ENCODE measurements at places on chromosomes 12 and 14.
A peak's percentile ranks its signal among the peaks of the same experiment; 100 is the strongest.

DNA sequence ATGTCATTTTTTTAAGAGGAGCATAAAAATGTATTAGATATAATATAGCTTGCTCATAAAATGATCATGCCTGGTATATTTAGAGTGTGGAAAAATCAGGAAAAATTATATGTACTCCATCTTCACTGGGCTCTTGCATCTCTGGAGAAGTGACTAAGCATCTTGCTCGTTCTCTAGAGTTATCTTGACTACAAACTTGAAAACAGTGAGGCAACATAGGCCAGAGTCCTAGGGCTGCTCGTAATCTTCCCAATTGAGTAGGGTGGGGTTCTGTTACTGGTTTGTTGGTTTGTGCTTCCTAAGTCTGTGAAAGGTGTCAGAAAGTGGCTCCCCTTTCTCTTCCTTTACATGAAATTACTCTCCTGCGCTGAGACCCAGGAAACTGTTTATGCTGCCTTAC, 46.2 kb downstream of the AACS start:
- no peak for DNase-seq

- no peak for DNase-seq
Measured at GRCh38 chr12:1102115-1102514, 111.1 kb downstream of the ERC1 start.

DNA sequence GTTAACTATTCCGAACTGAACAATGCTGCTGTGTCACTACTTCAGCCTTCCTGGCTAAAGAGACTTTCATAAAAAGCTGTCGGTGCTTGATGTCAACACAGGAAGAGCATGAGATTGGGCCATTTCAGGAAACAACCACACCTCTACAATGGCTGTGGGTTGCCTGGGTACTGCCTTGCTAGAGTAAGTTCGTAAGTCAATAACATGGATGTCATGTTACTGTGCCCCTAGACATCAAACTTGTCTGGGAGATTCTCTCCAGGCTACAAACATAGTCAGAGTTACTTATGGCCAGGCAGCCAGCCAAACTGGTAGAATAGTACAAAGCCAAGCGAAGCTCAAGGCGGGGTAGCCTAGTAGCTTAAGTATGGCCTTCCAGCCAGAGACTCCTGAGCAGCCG, 23.1 kb downstream of the MAX start:
- no peak for DNase-seq

DNA sequence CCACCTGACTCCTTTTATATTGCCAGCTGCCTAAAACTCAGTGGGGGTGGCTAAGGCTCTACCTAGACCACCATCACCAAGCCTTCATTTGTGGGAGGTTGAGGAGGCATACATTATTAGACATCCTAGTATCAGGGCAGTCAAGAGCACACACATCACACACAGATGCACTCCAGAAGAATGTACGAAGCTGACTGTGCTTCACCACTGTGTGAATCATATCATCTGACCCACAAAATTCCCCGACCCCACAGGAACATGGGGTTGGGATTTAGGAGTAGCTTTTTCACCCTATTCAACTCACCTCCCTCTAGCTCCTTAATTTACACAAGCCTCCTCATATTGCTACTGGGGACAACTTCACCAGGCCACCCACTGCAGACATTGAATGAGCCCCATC, 64.8 kb upstream of the BDKRB2 start:
- DNase-seq: no peak

GRCh38 chr12:123936956-123937706, 35.5 kb downstream of the CCDC92 start:
- no peak for DNase-seq

DNA sequence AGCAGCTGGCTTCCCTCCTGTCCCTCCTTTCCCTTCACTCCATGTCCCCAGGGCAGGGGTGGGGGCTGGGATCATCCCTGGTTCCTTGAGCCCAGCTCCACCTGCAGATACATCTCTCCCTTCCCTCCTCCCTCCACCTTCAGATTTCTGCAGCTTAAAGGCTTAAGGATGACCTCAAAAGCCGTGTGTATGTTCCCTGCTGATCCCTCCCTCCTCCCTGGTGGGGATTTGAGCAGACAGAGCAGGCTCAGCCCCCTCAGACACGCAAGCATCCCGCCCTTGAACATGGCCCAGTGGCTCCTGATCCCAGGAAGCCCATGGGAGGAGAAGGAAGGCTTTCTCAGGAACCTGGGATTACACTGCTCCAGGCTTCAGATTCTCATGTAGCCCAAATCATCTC, 82.9 kb upstream of the RIN3 start:
- no peak for DNase-seq

DNA sequence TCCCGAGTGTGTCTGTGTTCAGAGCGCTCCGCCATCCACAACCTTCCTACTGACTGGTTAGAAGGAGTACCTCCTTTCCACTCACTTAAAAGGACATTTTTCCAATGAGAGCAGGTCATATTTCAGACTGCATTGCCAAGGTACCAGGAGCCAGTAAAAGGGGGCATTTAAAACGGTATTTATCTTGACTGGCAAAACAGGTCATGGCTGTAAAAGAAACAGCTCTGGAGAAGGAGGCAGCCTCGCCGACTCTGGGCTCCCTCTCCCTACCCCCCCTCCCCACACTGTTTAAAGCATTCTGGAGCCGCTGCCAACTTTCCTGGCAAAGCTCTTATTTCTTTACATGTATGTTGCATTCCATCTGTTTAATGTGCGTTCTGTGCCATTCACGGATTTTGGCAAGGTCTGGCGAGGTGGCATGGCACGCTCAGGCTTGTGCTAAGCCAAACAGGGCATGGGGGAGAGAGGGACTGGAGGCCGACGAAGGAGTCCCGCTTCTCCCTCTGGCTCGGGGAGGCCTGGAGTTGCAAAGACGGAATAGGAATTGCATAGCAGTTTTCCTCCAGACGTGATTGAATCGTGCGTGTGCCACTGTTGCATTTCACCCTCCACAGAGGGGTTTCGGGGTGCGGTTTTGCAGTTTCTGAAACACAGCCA, 41.2 kb upstream of the MED13L start:
- no peak for DNase-seq

- no peak for DNase-seq
Measured at GRCh38 chr12:94078138-94078723, 70.1 kb upstream of the PLXNC1 start.

DNA sequence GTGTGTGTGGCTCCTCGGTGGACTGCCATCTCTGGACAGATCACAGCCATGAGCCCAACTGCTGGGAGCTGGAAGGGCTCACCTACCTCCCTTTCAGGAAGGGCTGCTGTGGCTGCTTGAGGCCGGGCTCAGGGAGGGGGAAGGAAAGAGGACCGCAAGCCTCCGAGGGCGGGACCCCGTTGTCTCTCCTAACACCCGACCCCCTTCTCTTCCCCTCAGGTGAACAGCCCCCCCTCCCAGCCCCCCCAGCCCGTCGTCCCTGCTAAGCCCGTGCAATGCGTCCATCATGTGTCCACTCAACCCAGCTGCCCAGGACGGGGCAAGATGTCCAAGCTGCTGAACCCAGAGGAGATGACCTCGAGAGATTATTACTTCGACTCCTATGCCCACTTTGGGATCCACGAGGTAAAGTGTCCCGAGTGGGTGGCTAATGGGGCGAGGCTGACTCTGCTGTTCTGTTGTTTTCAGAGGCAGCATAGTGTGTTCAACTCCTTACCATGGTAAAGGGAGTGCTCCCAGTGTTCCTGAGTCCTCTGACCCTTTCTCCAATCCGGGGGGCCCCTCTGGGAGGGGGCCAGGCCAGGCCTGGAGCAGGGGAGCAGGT, 49.5 kb downstream of the PRMT8 start:
- DNase-seq: no peak

GRCh38 chr14:74155749-74156148, 71.0 kb downstream of the LIN52 start:
- no peak for DNase-seq

DNA sequence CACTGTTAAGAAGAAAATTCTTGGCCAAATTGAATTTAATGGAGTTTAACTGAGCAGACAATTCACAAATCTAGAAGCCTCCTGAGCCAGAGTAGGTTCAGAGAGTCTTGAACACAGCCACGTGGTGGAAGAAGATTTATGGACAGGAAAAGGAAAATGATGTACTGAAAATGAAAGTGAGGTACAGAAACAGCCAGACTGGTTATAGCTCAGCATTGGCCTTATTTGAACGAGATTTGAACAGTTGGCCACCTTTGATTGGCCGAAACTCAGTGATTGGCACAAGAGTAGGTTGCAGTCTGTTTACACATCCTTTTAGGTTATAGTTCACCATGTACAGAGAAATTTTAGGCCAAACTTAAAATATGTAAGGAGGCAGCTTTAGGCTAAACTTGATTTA, 9.9 kb downstream of the OAS2 start:
- DNase-seq: peak; percentile 48

DNA sequence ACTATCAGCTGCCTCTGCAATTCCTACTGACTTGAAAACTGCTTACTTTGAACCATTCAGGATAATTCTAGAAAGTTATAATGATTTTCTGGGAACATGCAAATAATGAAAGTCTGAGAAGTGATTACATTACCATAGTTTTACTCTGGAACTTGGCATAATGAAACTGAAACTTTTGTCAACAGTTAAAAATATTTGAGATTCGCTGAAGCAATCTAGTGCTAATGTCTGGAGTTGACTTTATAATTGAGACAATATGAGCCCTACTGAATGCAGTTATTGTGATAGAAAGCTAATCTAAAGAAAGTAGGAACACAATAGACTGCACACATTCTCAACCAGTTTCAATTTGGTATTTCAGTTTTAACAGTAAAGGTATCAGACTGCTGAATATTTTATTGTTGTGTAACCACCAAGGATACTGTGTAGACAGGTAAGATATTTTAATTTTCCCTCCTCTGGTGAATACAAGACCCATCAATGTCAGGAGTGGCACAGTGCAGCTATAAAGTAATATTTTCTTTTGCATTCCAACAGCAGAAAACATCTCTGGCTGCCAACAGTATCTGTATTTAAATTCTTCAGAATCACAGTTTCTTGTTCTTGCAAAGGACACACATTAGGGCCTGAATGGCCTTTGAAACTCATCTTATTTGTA, 483.5 kb downstream of the ATP23 start:
- DNase-seq: no peak

DNA sequence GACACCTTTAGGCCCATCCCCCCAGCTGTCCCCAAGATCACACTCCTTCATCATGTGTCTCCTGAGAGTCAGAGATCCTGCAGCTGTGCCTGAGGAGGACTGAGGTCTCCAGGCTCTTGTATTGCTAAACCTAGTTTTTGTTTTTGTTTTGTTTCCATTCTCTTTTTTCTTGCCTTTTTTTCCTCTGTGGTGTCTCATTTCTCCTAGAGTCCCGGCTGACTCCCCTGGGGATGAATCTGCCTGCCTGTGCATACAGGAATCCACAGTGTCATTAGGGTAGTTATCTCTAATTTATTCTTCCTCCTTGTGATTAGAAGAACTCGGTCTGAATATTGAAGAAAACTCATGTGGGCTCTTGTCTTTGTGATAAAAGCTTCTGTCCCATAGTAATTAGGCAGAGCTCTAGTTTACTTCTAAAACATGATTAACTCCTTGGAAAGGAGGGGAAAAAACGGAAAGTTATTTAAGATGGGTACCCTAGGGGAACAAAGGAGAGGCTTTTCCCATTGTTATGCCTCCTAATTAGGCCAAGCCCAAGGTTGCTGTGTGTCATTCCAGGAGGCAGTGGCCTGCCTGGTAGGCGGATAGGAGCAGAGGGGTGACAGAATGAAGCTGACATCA, 343.2 kb downstream of the ZFP36L1 start:
- DNase-seq: no peak

DNA sequence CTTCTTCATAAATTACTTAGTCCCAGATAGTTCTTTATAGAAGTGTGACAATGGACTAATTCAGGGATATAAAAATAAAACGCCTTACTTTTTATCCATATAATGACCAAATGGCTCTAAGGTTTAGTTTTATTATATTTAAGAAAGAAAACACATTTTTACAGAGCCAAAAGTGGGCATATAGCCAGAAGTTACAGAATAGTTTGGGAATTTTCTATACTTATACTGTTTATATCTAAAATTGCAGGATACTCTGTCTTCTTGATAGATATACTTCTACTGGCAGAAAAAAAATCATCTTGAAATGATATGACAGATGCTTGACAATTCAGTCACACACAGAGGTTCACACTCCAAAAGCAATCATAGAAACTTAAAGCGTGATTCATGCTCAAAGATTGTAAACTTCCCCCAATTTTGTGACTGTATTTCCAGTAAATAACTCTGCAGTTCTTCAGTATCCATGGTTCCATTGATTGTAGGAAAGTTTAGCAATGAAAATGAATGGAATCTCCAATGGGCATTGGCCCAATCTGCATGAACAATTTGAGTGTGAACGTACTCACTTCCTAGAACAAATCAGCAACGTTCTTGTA, 307.8 kb downstream of the NOVA1 start:
- no peak for DNase-seq

DNA sequence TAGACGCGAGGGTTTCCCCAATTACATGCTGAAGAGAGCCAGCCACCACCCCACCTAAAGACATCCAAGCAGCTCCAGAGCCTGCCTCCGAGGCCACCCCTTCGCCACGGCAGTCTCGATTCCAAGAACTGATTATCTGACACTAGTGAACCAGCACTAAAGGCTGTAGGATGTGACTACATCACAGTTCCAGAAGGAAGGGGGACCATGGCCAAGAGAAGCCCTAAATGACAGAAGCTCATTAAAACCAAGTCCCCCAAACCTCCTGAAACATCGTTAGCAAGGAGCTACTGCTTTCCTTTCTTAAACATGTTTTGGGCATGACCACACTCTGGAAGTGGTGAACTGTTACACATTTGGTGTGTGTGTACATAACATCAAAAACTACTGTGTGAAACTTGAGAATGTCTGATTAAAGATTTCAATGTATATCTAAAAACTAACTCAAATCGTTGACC, 88.2 kb downstream of the DUSP16 start:
- DNase-seq: peak; percentile 53

DNA sequence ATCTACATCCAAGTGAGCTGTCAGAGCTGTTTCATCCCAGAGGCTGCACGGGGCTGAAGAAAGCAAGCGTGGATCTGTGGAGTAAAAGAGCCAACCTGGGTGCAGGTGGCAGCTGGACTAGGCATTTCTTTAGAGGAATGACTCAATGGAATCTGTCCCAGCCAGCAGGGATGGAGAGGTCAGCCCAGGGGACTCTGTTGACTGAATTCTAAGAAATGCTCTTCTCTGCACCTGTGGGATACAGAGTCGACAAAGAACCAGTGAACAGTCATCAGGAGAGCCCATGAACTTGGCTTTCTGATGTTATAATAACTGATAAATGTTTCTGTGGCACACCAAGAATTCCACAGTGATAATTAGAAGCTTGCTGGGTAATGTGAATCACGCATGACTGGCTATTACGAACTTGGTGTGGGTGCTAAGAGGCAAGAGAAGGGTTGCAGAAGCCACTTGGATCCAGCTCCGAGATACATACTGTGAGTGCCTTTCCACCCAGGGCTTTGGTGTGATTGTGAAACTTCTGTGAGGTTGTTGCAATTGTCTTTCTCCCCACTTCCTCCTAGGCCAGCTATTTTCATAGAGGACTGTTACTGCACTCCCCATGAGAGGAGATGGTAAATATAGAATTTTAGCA, 16.2 kb downstream of the PYGL start:
- DNase-seq: no peak

GRCh38 chr12:76636121-76636692, 76.6 kb upstream of the OSBPL8 start:
- DNase-seq: no peak

- DNase-seq: no peak
Measured at GRCh38 chr12:99455350-99456035, 192.1 kb upstream of the GARIN6 start.

GRCh38 chr14:70920608-70921007, 13.3 kb downstream of the PCNX1 start:
- DNase-seq: no peak

Measured in stimulated activated CD4-positive, alpha-beta T cell treated with anti-CD3 and anti-CD28 coated beads, Interleukin-1b, Interleukin-23, amount 100 ng/mL, for 48 hours (primary cell).